Endothelial cell of umbilical vein (primary cell): ENCODE measurements at places on chromosomes 2 and 18. TPM values are rescaled to one million over a fixed set of nuclear protein-coding genes. Genes with fewer than 3 reads are reported as not detected.

DNA sequence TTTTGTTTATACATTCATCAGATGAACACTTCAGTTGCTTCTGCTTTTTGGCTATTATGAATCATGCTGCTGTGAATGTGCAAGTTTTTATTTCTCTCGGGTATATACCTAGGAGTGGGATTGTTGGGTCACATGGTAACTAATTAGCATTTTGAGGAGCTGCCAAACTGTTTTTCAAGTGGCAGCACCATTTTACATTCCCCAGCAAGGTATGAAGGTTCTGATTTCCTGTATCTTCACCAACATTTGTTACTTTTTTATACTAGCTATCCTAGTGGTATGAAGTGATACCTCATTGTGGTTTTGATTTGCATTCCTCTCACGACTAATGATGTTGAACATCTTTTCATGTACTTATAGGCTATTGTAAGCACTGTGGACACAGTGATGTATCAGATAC lies 53.9 kb downstream of the DYNC1I2 start:
- no peak for DNase-seq
- H3K4me1 ChIP-seq: no peaks in the 10 kb centered on the region
- H3K4me3 ChIP-seq: no peak overlapping the region
- no peaks in the 10 kb centered on the region for H3K27me3 ChIP-seq

DNA sequence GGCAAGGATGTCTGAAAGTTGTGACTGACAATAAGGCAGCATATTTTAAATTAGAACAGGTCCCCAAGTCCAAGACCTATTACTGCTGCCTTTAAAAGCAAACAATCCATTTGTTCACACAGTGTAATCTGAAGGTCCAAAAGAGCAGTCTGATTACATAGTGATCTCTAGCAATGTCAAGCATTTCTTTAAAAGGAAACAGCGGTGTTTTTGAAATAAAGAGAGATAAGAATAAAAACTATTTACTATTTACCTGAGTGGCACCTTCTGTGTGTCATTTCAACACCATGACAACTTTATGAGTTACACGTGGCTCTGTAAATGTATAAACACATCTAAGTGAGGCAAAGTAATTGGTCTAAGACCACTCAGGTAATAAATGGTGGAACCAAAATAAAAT lies 1009.9 kb upstream of the CNTNAP5 start:
- H3K4me1 ChIP-seq: no peaks in the 10 kb centered on the region
- H3K27ac ChIP-seq: no peak overlapping the region
- H3K4me3 ChIP-seq: no peak overlapping the region
- DNase-seq: no peak
- no peaks in the 10 kb centered on the region for H3K36me3 ChIP-seq

DNA sequence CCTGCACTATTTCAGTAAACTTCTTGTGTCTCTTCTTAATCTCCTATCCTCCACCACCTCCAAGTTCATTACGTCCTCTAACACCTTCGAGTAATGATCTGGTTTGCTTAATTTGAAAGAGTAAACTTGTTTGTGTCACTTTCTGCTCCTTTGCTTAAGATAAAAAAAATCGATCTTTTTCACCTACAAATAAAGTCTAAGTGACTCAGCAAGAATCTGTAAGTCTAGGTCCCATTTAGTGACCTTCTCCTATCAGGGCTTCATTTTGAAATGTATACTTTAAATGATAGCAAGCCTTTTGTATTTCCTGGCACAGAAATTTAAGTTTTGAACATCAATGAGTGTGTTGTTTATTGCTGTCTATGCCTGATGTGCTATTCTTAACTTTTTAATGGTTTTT lies 260.9 kb upstream of the TFPI start:
- no peak overlapping the region for H3K4me3 ChIP-seq
- DNase-seq: no peak
- no peaks in the 10 kb centered on the region for H3K27me3 ChIP-seq
- H3K27ac ChIP-seq: no peak overlapping the region

DNA sequence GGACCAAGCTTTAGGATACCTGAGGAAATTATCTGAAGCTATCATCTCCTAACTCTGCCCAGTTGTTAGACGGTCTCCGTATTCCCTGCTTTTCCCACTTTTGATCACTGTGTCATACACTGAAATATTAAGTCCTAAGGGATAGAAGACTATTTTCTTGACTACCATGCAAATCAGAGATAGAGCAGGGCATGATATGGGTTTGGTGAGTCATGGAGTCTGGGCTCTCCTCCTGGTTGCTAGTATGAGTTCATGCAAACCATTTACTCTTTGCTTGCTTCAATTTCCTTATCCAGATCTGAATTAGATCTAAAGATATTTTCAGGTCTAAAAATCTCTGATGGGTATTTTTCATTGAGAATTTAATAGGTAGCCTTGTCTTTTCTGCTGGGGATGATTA lies 55.0 kb downstream of the EHBP1 start:
- H3K36me3 ChIP-seq: no peaks in the 10 kb centered on the region
- H3K4me3 ChIP-seq: no peak overlapping the region
- H3K4me1 ChIP-seq: no peaks in the 10 kb centered on the region
- H3K27ac ChIP-seq: no peak overlapping the region
- no peaks in the 10 kb centered on the region for H3K27me3 ChIP-seq
- no peak for DNase-seq

APLF gene
- 2.3 and 2.4 TPM in 2 replicates for total RNA-seq
